Pons (tissue), 1 donor: ENCODE measurements at places on chromosomes 4 and X.

DNA sequence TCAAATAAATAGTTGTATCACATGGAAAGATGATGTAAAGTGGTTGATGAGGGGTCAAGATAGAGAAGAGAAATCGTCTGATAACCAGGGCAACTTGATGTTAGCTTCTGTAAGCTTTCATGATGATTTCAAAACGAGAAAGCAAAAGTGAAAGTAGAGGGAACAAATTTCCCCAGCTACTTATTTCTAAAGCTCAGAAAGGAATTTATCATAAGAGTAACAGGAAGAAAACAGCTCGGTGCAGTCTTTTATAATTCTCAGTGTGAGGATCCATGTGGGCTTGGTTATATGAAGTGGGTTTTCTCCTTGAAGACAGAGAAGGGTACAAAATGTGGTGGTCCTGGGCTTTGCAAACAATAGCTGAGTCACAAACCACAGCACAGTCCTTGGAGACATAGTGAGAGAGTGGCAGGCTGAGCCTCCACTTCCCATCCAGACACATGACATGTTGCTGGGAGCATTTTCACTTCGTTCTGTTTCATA, 32.1 kb upstream of the GLRA2 start:
- DNase-seq = peak; percentile 19

- peak; percentile 60 for DNase-seq
Observed at GRCh38 chr4:11765849-11766453, 337.3 kb upstream of the HS3ST1 start.

GRCh38 chrX:49162620-49163019, at the start of gene MAGIX:
MAGIX (plus strand) TSS chrX:49162758; CDS start chrX:49162890, 132 bp downstream.
- DNase-seq = no peak

DNA sequence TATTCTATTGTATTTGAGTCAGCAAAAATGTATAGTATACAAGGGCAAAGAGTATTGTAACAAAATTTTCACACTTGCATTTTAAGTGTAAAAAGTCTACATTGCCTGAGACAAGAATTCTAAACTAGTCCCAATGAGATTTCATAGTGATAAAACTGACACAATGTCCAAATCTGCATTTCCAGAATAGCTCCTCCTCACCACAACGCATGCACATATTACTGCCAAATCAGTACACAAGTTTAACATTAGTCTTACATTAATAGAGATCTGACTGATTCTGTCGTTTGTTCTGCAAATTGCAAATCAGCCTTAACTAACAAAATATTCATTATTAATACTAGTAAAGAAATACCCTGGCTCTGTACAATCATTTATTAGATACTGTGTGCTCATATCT, 222.2 kb upstream of the NEIL3 start:
- no peak for DNase-seq

- no peak for DNase-seq
Observed at GRCh38 chrX:11781734-11782370, 23.8 kb downstream of the MSL3 start.

DNA sequence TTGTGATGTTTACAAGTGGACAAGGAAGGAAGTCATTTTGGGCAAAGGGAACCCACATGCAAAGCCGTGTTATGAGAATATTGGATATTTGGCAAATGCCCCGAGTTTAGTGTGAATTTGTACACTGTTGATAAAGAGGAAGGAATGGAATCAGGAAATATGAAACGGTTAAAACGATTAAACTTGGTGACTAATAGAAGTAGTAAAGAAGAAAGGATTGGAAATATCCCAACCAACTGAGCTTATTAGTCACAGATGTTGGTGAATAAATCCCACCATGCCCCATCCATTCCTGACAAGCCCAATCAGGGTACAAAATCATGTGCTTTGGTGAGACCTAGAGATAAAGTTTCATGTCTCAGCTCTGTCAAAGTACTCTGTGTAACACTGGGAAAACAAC, 22.0 kb downstream of the ARHGAP24 start:
- DNase-seq = no peak

DNA sequence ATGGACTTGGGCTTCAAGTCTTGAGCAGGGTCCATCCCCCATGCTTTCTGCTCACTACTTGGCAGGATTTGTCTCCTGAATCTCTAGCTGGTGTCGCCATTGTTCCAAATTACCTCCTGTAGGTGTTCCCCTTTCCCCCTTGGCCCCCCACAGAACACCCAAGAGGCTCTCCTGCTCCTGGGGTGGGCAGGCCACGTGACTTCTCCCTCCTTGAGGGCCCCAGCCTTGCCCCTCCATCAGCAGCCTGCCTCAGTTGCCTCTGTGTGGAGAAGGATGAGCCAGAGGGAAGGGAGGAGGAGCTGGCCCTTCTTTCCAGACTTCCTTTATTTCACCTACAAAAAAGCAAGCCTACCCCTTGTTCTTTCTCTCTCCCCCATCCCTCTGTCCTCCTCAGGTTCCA, 1.8 kb downstream of the GPR78 start:
- no peak for DNase-seq

DNA sequence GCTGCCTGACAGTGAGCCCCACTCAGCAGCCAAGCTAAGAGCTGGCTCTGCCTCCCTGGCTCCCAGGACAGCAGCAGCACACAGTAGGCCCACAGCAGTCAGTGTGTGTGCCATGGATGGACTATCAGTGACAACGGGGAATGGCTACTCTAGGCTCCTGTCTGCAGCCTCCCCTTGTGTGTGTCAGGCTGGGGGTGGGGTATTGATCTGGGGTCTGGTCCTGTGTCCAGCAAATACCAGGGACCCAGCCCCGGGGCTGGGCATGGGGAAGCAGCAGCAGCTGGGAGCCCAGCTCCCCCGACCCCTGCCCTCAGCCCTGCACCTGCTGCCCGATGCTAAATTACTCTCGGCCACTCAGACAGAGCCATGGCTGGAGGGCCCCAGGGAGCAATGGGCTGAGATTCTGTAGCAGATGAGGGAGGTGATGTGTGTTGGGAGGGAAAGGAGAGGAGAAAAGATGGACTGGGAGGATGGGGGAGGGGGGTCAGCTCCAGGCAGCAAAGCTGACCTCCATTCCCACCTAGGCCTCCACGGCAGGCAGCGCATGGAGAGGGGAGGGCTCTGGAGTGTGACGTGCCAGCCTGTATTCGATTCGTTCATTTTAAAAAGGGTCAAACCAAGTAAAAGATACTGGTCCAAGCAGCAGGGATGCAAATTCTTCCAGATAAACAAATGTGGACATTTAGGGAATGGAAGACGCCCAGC, 61.3 kb upstream of the CRMP1 start:
- no peak for DNase-seq

GRCh38 chr4:1871471-1872021, 353 bp downstream of the NSD2 start:
- no peak for DNase-seq

GRCh38 chr4:149370785-149371420, 444.7 kb downstream of the IQCM start:
- DNase-seq = peak; percentile 61

DNA sequence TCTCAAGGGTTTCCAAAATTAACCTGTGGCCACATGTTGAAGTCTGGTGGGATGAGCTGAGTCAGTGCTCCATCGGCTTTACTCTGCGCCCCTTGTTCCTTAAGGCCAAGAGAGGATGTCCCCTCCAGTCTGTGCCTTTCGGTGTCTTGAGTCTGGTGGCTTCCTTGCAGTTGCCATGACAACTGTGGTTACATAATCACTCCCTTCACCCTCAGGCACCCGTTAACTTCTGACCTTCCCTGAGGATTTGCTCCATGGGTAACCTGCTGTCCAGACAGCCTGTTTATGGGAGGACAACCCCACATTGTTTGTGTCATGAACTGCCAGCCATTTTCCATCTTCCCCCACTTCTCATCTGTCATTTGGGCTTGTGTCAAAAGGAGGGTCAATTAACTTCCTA, 401.1 kb upstream of the LCORL start:
- no peak for DNase-seq

GRCh38 chr4:81965454-81965853, 408.3 kb downstream of the HNRNPD start:
- DNase-seq = no peak

GRCh38 chr4:148079961-148080360, 348.1 kb downstream of the ARHGAP10 start:
- no peak for DNase-seq

GRCh38 chr4:18882468-18882867, 860.9 kb upstream of the LCORL start:
- DNase-seq = no peak

DNA sequence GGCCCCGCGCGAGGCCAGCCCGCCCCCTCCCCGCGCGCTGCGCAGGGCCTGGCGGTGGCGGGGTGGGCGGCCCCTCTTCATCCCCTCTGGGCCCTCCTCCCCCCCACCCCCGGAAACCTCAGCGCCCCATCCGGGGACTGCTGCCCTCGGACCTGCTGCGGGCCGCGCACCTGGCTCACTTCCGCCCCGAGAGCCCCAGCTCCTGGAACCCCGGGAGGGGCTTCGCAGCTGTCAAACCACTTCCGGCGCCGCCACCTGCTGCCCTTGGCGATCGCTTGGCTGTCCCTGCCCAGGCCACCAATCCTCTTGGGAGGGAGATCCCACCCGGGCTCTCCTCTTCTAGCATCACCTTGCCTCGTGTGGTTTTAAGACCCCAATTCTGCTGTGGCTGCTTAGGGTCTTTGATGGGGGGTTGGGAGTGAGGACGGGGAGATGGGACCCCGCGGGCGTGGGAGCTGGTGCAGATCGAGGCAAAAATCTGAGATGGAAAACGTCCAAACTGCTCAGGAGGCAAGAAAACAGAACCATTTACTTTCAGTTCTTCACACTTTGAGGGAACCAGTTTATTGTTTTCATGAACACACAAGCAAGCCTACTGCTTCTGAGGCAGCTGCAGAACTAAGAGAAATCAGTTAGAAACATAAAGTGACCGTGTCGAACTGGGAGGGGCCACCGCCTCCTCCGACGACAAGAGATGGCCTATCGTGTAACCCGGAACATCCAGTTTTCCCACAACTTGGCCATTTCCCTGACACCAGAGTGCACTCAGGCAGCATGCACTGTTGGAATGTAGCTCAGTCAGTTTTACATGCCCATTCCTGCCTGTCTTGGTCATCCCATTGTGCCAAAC, 754 bp downstream of the MTMR1 start:
- DNase-seq = peak; percentile 28

DNA sequence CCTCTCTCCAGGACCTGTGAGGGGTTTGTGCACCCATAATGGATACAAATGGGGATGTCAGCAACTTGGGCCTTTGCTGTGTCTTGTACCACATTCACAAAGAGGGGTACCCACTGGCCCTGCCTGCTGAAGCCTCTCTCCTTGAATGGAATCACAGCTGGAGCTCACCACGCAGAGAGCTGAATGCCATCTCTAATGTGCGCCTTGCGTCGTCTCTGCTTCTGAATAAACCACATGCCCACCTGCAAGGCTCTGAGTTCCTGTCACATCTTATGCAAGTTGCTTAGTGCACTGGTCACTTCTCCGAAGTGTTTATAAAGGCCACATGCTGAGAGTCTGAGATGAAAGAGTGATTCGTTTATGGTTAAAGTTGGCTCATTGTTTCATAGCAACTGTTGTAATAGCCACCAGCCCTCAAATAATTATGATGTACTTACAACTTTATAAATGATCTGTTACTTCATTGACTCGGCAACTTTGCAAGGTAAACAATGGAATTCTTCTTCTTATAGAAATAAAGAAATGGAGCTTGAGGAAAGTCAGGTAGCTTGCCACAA, 6.2 kb upstream of the PUDP start:
- no peak for DNase-seq

DNA sequence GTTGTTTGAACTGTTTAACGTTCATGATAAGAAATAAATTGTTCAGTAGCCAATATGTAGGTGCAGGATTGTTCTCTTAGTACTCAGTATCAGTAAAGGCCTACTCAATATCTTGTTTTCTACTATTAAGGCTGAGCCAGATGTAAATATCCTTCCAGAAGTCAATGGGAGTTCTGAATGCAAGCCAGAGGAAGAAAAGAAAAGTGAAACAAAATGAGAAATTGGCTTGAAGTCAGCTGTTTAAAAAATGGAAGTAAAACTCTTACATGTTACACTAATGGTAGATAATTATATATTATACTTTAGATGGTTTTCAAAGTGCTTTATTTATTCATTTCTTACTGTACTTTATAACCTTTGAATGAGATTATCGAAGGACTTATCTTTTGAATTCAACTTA, 1417.9 kb downstream of the ADGRL3 start:
- no peak for DNase-seq

GRCh38 chr4:169410839-169411770, 140.3 kb upstream of the SH3RF1 start:
- DNase-seq = peak; percentile 31

DNA sequence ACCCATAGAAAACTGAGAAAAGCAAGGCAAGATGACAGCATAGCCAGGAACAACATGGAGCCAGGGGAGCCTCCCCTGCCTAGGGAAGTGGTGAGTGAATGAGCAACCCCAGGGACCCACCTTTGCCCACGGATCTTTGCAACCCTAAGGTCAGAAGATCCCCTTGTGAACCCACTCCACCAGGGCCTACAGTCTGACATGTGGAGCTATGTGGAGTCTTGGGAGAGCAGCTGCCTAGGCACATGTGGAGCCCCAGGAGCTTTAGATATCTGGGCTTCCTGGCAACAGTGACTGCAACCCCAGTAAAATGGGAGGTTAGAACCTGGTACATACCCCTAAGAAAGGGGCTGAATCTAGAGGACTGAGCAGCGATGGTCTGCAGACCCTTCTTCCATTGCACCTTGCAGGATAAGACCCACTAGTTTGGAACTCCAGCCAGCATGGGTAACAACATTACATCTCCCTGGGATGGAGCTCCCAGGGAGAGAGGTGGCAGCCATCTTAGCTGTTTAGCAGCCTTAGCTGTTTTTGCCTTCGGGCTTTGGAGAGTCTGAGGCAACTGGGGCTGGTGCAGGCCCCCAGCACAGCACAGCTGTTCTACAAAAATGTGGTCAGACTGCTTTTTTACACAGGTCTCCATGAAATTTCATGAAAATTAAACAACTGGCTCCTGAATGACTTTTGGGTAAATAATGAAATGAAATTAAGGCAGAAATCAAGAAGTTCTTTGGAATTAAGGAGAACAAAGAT, 104.7 kb upstream of the TRIM2 start:
- no peak for DNase-seq

DNA sequence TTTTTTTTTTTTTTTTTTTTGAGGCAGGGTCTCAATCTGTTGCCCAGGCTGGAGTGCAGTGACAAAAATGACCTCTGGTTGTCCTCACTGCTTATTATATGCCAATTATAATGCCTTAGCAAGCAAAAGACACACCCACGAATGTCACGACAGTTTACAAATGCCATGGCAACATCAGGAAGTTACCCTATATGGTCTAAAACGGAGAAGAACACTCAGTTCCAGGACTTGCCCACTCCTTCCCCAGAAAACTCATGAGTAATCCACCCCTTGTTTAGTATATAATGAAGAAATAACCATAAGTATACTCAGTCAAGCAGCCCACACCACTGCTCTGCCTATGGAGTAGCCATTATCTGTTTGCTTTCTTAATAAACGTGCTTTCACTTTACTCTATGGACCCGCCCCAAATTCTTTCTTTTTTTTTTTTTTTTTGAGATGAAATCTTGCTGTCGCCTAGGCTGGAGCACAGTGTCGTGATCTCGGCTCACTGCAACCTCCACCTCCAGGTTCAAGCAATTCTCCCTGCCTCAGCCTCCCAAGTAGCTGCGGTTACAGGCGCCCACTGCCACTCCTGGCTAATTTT, 106.2 kb downstream of the SMIM20 start:
- DNase-seq = no peak

- no peak for DNase-seq
Observed at GRCh38 chrX:150337026-150337425, 26.1 kb upstream of the MAMLD1 start.
